ENCODE measurements at places on chromosomes 4 and X.

DNA sequence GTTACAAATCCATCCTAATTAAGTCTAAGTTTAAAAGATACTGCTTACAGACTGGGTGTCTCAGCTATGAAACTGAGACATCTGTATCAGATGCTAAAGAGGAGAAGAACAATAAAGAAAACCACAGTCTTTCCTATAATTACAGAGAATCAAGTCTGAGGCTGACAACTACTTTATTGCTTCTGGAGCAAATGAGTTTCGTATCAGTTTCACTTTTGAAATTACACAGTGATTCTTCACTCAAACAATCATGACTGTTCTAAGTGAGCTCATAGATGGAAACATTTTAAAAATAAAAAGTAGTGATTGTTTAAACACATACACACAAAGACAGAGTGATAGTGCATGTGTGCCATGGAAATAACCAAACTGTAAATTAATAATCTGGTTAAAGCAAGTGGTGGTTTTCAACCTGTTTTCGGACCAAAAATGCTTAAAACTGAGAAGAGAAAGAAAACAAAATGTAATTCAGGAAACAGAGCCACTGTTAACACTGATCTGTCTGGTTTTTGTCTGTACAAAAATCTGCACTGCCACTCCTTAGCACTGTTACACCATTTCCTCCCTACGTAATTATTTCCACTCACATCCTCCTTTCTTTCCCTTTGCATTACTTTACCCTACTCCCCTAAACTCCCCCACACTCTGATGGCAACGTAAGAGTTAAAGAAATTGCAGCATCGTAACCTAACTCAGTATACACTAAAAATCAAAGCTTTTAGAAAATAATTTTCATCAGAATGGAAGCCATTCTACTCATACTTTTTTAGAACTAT is 12.5 kb downstream of the RFC1 start:
- peak; percentile 66 for DNase-seq

- peak; percentile 69 for DNase-seq
Measured at GRCh38 chrX:150365051-150365989, 2.2 kb downstream of the MAMLD1 start.

DNA sequence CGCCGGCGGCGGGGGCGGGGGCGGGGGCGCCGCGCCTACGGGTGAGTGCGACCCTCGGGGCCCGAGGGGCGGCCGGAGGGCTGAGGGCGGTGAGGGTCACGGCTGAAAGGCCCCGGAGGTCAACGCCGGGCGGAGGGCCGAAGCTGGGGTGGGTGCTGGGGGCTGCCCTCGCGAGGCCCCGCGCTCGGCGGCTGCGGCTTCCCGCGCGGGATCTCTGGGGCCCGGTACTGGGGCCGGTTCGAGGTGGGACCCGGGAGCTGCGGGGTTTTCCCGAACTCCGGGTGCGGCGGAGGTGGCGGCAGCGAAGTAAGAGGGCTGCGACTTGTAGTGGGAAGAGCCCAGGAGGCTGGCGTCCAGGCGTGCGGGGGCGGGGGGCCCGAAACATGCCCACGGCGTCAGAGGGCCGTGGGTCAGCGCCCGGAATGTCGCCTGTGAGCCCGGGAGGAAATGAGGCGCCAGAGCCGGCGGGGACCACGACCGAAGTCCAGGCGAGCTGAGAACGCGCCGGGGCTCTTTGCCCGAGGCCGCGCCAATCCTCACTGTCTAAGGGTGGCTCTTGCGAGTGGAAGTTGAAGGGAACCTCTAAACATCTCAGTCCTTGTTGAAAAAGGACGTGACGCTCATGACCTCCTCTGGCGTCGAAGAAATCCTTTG is 407 bp downstream of the IL13RA1 start:
- DNase-seq = no peak

DNA sequence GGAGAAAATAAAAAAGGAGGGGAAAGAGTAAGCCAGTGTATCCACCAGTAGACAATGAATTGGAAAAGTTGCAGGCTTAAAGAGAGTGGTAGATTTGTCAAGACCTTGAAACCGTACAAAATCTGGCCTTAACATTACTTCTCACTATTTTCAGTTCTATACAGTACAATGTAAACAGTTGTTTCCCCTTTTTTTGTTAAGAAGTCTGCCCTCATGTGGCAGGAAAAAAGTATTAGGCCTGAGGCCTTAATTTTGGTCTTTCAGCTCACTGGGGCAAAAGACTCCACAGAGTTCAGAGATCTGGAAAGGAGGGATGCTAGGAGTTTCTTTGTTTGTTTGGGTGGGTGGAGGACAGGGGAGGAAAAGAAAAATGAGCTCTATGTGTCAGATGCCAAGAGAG is 92.8 kb upstream of the CCDC160 start:
- peak; percentile 4 for DNase-seq

DNA sequence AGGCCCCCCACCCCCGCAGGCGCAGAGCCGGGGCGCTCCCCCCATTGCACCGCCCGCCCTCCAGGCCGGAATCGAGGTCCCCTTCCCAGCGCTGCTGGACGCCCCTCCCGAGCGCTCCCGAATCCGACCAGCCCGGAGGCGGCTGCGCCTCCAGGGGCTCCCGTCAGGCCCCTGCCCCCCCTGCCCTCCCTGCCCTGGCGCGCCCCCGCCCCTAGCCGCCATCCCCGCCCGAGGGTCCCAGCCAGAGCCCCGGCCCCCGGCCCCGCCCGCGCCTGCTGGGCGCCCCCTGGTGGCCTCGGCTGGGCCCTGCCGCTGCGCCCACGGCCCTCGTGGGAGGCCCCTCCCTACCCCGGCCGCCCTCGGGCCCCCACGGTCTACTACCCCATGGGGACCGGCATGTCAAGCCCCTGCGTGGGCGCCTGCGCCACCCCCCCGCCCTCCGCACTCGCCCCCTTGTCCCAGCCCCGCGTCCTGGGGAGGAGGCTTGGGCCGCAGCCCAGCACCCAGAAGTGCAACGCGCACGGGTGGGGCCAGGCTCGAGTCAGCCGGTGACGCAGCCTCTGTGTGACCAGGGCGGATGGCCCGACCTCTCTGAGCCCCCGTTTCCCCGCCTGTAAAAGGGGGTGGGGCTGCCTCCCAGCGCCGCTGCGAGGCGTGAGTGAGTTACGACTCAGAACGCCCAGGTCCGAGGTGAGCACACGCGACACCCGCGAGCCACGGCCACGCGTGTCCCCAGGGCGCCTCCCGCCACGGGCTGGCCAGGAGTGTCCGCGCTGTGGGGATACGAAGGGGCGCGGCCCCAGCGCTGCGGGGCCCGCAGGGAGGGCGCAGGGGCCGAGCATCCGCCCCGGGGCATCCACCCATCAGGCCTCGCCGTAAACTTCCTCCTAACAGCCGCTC is 104.9 kb downstream of the FAM53A start:
- peak; percentile 82 for DNase-seq

GRCh38 chr4:158481811-158482210 is 39.9 kb upstream of the RXFP1 start:
- no peak for DNase-seq

DNA sequence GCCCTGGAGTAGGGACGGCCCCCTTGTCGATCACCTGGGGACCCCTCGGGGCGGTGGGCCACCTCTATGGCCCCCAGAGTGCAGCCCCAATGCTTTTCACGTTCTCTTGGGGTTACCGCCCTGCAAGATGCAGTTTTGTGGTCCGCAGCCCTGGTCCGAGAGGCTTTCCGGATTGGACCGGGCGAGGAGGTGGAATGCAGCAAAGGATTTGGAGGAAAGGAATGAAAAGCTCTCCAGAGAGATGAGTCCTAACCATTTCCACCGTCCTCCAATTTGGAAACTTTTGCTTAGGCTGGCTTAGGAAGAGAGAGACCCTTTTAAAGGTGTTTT is 601 bp downstream of the SLC25A43 start:
- DNase-seq = no peak

Data from CD4-positive, alpha-beta T cell treated with Interleukin-12 subunit alpha and Interleukin-12 subunit beta, for 1 hour (primary cell).